ENCODE measurements at places on chromosomes 12 and 14.

DNA sequence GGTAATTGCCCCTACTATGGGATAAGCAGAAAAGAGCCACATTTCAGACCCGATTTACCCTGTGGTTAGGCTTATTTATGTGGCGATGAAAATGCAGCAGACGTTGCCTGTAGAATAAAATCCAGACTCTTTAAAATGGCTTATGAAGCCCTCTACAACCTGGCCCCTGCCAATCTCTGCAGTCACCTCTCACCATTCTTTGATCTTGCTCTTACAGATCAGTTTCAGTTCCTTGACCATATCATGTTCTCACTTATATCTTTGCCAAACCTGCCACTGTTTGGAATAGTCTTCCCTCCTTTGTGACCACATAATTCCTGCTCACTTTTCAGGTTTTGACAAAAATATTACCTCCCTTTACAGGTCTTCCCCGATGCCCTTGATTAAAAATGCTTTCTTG is 264.3 kb upstream of the GARIN6 start:
- no peak for DNase-seq

DNA sequence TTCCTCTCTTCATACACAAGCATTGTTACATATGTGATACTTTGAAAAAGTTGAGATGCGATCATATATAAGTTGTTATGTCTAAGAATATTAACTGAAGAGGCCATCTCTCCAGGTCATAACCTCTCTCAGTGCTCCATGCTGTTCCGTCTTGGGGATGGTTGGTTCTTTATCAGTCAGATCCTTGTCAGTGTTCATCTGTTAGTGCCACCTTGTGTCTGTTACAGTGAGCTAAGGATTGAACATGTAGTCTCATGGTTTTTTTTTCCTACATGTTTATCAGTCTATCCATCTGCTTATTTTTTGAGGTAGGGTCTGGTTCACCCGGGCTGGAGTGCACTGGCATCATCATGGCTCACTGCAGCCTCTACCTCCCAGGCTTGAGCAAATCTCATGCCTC is 30.5 kb downstream of the EP400 start:
- DNase-seq, result no peak

DNA sequence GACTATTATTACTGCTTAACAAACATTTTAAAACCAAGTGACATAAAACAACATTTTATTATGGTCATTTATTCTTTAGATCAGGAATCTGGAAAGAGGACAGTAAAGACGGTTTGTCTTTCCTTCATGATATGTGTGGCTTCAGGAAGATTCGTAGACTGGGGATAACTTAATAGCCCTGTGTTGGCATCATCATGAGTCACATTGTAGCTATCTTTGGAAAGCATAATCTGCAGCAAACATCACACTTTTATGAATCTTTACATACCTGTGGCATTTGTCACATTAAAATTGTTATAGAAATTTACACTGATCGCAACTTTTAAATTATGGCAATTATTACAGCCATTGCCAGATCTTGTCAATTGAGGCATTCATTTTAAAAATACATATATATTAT is 397.1 kb downstream of the NOVA1 start:
- DNase-seq, result no peak

- DNase-seq, result no peak
Measured at GRCh38 chr14:96231526-96232130, 24.4 kb upstream of the BDKRB1 start.

- no peak for DNase-seq
Measured at GRCh38 chr12:3293446-3294161, 197.4 kb upstream of the PRMT8 start.

DNA sequence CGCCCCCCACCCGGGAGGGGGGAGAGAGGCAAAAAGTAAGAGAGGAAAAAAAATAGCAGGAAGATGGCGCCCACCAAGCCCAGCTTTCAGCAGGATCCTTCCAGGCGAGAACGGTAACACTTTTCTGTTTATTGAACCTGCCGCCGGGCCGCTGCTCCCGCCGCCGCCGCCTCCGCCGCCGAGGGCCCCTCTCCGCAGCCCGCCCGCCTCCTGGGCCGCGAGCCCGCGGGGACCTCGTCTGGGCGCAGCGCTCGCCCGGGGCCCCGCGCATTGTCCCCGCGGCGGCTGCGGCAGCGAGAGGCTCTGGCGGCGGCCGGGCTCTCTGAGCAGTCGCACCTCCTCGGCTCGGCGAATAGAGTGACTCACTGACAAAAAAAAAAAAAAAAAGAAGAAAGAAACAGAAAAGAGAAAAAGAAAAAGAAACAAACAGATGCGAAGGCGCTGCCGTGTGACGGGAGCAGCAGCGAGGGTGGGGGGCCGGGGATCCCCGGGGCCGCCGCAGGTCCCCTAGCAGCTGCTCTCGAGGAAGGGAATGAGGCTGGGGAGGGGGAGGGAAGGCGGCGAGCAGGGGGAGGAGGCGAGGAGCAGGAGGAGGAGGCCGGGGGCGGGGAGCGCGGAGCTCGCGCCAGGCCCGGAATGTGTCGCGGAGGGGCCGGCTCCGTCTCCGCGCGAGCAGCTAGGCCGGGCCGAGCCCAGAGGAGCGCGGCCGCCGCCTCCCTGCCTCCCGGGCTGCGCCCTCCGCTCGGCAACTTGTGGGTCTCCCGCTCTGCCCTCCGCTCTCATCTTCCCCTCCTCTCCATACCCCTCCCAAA is 781 bp downstream of the NPAS3 start:
- peak; percentile 5 for DNase-seq

GRCh38 chr12:28340261-28341045 is 150.2 kb downstream of the CCDC91 start:
- no peak for DNase-seq
